GM03348 (cell line): ENCODE measurements at places on chromosomes 4 and X.

DNA sequence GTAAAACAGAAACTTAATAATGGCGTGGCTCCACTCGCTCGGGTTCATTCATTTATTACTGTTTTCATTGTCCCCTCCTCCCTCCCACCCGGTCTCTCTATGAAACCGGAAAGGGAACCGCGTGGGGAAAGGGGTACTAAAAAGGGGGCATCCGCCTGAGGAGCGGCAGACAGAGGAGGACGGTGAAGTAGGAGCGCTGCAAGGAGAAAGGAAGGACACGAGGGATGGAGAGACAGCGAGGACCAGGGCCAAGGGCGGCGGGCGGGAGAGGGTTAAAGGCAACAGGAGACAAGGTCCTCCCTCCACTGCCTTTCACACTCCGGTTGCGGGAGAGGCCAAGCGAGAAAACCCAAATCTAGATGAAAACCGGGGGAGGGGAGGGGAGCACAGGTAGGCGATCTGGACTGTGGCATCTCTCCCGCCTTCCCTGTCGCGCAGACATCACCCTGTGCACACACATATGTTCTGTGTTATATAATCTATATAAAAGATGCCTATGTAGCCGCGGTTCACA is 829 bp downstream of the ELOVL6 start:
- peak; percentile 59 for DNase-seq

- DNase-seq: no peak
Measured at GRCh38 chr4:9792381-9792780, 10.9 kb downstream of the DRD5 start.

- DNase-seq: no peak
Measured at GRCh38 chrX:37989304-37989703, 17.0 kb upstream of the SYTL5 start.

GRCh38 chr4:69493515-69493914 is 2.2 kb downstream of the UGT2B4 start:
- no peak for DNase-seq
